ENCODE measurements at places on chromosomes 6 and 20. TPM values are rescaled to one million over a fixed set of nuclear protein-coding genes. Genes with fewer than 3 reads are reported as not detected.
A peak's percentile ranks its signal among the peaks of the same experiment; 100 is the strongest.

Gene MDC1
- 79.0 TPM for total RNA-seq

Gene CRISP2
- total RNA-seq, result not detected

Gene PKHD1
- total RNA-seq, result 0.20 TPM

Gene EYS
- 0.44 TPM for total RNA-seq

Gene RFX6
- 0.22 TPM for total RNA-seq

Gene LY6G6F
- not detected for total RNA-seq

Gene MAFB
- 1.2 TPM for total RNA-seq

Gene BEND6
- 0.95 TPM for total RNA-seq

Gene GRIK2
- total RNA-seq, result 1.00 TPM

Gene RBM24
- 18.9 TPM for total RNA-seq

Gene UST
- 17.0 TPM for total RNA-seq

Gene MUC22
- total RNA-seq, result not detected

Gene CPNE5
- total RNA-seq, result 0.29 TPM

Gene PLCB4
- 15.3 TPM for total RNA-seq

Gene COL20A1
- total RNA-seq, result 0.44 TPM

Gene ACOT13
- total RNA-seq, result 36.4 TPM

DNA sequence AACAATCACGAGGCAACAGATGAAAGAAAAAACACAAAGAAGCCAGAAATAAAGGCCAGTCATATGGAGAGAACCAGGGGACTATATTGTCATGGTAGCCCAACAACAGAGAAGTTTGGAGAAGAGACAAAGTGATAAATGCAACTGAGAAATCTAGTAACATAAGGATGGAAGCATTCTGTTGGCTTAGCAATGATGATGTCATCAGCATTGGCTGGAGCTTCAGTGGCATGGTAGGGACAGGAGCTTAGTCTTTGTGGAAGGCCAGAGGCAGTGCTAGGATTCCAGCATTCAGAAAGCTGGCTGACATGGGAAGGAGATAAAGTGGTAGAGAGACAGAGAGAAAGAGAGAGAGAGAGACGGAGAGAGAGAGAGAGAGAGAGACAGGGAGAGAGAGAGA lies 276.4 kb downstream of the TRDN start:
- no peak for DNase-seq

GRCh38 chr20:888057-888456 lies 28.1 kb downstream of the ANGPT4 start:
- DNase-seq, result no peak

DNA sequence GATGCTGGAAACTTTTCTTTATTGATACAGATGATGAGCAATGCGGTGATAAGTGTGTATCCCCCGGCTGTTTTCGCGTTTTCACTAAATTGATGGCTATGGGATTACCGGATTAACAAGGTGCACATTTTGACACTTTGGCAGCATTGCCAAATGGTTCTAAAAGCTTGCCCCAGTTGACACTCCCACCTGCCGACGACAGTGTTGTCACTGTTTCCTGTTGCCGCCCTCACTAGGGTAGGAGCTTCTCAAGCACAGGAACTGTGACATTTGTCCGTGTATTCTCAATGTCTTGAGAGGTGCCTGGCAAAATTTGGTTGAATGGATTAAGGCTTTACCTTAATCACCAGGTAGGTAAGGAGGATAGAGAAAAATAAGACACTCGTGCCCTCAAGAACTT lies 9.8 kb upstream of the MAPK13 start:
- DNase-seq, result no peak

GRCh38 chr6:144855812-144856531 lies 570.8 kb downstream of the UTRN start:
- no peak for DNase-seq

- peak; percentile 90 for DNase-seq
These were observed 25.9 kb downstream of the ZBP1 start for GRCh38 chr20:57594092-57594951.

DNA sequence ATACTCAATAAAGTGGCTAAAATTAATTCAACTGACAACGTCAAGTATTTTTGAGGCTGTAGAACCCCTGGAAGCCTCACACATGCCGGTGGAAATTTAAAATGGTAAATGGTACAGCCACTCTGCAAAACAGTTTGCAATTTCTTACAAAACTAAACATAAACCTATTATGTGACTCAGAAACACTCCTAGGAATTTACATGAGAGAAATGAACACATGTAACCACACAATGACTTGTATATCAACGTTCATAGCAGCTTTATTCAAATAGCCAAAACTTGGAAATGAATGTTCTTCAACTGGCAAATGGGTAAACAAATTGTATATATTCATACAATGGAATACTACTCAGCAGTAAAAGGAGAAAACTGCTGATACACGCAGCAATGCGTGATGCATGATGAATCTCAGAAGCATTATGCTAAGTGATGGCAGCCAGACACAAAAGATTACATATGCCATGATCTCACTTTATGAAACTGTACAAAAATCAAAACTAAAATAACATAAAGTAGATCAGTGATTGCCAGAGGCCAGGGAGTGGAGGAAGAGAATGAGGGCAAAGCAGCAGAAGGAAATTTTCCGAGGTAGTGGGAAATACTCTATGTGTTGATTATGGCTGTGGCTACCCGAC lies 112.5 kb downstream of the FAM50B start:
- DNase-seq, result no peak

DNA sequence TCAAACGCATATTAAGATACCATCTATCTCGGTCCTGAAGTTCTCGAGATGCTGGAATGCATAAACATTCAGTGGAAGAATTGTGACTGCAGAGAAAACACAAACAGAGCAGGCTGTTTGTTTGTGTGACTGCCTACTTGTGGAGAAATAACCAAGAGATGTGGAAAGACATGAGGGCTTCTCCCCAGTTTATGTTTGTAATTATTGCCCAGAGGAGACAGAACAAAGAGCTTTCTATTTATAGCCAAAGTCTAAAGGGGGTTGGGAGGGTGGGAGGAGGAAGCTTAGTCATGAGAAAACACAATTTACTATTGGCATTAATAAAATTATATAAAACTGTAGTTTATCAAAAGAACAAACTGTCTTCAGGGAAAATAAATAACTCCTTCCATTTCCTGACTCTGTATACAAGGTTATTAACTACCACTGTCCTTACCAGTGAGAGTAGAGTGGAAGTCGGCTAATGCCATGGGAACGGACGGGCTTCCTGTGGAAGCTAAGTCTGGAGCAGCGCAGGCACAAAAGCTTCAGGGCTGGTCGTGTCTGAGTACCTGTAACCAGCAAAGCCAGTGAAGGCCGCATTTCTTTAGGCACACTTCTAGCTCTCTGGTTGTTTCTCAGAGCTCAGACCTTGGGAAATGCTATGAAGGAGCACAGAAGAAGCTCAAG lies 200.2 kb upstream of the SUPT3H start:
- DNase-seq, result no peak

DNA sequence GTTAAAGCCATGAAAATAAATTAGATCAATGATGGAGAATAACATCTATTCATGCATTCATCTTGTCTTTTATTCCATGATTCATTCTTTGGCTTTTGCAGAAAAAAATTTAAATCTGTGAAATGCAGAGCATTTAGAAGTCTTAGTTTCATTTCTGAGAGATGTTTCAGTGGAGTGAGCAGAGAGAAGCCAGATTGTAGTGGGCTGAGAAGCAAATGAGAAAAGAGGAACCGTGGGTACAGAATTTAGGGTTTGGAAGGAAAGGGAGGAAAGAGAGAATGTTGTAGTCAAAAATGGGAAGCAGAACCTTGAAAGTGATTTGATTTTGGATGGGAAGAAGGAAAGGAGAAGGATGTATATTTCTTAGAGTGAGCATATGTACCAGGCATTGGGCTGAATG lies 260.3 kb upstream of the MAN1A1 start:
- DNase-seq, result no peak

- DNase-seq, result no peak
These were observed 218.5 kb downstream of the ARHGAP18 start for GRCh38 chr6:129491436-129491835.

- DNase-seq, result no peak
These were observed 173.2 kb downstream of the TMEM242 start for GRCh38 chr6:157150076-157150475.

GRCh38 chr6:157967020-157967419 lies 14.6 kb upstream of the SYNJ2 start:
- DNase-seq, result peak; percentile 49

- no peak for DNase-seq
These were observed 1120.1 kb upstream of the CITED2 start for GRCh38 chr6:140494321-140495108.

GRCh38 chr6:6320901-6321300 lies 439 bp upstream of the F13A1 start:
- peak; percentile 78 for DNase-seq

GRCh38 chr6:4727671-4728435 lies 48.4 kb upstream of the CDYL start:
- DNase-seq, result peak; percentile 68

DNA sequence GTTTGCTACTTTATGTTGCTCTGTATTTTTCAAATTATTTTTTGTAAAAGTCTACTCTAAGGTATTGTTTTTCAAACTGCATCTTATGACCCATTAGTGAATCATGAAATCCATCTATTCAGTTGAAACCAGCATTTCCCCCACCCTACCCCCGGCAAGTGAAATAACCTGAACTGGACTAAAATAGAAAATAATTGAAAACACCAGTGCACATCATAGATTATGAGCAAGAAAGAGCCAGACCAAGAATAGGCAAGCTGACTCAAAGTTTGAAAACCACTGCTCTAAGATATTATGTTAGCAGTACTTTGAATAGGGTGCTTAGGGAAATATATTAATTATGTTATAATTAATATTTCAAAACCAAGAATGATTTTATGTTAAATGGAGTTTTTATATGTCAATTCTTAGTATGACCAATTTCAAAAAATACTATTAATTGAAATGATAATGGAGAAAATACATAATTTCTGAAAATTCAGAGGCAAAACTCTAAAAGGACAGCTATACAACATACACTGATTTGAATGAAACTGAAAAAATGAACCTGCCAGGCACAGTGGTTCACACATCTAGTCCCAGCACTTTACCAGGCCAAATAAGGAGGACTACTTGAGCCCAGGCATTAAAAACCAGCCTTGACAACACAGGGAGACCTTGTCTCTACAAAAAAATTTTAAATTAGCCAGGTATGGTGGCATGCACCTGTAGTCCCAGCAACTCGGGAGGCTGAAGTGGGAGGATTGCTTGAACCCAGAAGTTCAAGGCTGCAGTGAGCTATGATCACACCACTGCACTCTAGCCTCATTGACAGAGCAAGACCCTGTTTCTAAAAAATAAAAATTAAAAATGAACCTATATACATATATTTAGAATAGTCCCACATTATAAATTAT lies 112.0 kb downstream of the CDK19 start:
- no peak for DNase-seq

GRCh38 chr6:153015094-153015640 lies 12.7 kb upstream of the MTRF1L start:
- DNase-seq, result no peak

GRCh38 chr20:52312132-52312729 lies 120.7 kb upstream of the ZFP64 start:
- peak; percentile 74 for DNase-seq

DNA sequence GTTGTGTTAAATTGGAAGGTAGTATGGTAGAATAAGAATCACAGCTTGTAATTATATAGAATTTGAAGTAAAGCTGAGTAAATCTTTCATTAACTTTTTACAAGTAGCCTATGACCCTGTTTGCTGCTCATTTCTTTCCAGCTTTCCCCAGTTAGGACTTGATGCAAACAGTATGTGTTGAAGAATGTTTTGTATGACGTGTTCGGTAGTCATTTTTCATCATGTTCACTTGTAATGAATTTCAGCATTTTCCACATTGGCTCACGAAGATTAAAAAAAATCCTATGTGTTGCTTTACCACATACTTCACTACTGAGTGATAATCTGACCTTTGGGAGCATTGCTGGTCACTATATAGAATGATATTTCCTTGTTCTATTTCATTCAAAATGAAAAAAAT lies 162.4 kb downstream of the CDKAL1 start:
- DNase-seq, result no peak

- DNase-seq, result no peak
These were observed 39.2 kb downstream of the TRIM27 start for GRCh38 chr6:28884423-28885131.

- no peak for DNase-seq
These were observed 2.9 kb downstream of the EGFL8 start for GRCh38 chr6:32167154-32167760.

- DNase-seq, result peak; percentile 76
These were observed 132.7 kb upstream of the LRFN2 start for GRCh38 chr6:40719671-40720374.

DNA sequence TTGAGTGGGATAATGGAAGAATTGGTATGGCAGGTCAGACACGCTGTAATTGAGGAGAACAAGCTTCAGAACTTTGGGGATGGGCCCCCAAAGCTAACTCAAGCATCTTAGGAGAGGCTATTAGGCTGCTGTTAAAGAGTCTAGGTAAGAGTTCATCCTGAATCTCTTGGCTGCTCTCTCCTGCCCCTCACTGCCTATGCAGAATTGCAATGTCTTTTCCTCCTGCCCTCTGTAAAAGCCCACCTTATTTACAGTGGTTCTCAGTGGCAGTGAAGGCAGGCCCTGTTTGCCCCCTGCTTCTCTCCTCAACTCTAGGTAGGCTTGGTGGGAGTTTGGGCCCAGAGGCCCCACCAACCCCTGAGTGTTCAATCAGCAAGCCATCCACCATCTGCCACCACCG lies 55.0 kb downstream of the LYRM2 start:
- peak; percentile 65 for DNase-seq

- DNase-seq, result no peak
These were observed 14.1 kb downstream of the FAM210B start for GRCh38 chr20:56372850-56373249.

- peak; percentile 93 for DNase-seq
These were observed 7.9 kb upstream of the CDSN start for GRCh38 chr6:31128093-31128676.

DNA sequence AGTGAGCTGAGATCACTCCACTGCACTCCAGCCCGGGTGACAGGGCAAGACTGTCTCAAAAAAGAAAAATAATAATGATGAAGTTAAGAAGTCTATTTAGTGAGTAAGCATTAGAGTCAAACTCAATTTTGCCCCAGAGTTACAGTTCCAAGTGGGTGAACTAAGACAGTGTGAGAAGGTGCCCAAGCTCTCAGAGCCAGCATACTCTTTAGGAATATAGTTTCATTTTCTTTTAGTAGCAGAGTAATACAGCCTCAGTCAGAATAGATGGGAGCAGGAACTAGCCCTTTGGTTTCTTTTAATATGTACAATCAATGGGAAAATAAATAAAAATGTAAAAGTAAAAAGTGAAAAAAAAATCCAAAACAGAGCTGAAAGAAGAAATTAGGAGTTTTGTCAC lies 87.0 kb upstream of the ADGRF1 start:
- no peak for DNase-seq

DNA sequence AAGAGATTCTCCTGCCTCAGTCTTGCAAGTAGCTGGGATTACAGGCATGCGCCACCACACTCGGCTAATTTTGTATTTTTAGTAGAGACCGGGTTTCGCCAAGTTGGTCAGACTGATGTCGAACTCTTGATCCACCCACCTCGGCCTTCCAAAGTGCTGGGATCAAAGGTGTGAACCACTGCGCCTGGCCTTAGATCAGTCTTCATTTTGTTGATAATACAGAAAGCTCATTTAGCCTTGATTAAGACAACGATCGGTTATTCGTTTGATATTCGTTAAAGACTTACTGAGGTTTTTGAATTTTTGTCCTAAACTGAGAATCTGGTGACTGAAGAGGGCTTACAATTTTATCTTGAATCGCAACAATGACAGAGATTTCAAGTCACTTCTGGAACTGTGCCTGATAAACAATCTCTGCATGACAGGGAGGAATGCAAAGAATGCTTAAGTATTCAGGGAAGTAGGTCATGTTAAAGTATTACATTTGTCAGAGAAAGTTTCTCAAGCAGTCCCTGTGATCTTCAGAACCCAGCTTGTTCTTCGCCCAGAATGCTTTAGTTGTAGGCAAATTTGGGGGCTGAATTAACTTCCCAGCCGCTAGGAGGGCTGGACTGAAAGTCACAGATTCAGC lies 14.8 kb downstream of the AKAP12 start:
- DNase-seq, result peak; percentile 57

Data from endodermal cell (in vitro differentiated cells).